ENCODE measurements at places on chromosomes 7 and 10. TPM values are rescaled to one million over a fixed set of nuclear protein-coding genes. Genes with fewer than 3 reads are reported as not detected.

The PCBD1 gene
- 48.7 TPM for total RNA-seq

The HOXA4 gene
- total RNA-seq: 9.5 TPM

The FRAT1 gene
- 4.2 TPM for total RNA-seq

- no peak for DNase-seq
Observed at GRCh38 chr10:70803775-70804420, 11.8 kb upstream of the SGPL1 start.

DNA sequence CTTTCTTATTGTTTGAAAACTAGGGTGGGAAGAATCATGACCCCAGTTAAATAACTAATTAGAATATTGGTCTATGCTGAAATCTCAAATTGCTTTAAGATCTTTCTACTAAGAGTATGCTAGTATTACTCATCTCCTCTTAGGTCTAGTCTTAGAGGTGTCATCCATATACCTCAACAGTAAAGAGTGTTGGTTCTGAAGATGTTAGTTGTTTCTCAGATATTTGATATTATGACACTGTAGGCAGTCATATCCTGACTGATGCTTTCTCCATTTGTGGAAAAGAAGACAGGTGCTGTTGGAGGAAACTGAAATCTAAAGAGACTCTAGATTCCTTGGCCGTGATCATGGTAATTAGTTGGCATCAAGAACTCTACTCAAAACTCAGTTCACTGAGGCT, 21.2 kb downstream of the BPGM start:
- no peak for DNase-seq

GRCh38 chr7:116097365-116098009, 66.9 kb upstream of the TFEC start:
- no peak for DNase-seq

- no peak for DNase-seq
Observed at GRCh38 chr7:121285066-121285667, 43.6 kb upstream of the WNT16 start.

DNA sequence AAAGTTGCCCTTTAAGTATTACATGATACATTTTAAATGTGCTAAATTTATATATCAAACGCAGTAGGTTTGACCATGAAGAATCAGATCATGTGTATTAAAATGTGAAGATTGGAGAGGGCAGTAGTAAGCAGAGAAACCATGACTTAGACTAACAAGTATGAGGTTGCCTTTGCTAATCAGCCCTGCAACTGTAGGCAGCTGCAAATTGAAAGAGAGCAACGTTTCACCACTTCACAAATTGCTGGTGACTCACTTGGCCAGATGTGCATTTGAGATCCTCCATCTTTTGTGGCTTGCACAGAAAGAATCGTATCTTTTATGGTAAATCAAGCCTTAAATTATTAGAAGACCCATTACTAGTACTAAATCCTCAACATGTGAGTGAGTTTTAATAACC, 10.1 kb upstream of the SEMA3A start:
- no peak for DNase-seq

GRCh38 chr7:152451356-152451755, 15.6 kb upstream of the KMT2C start:
- no peak for DNase-seq

GRCh38 chr7:38452681-38453108, 178.5 kb downstream of the AMPH start:
- DNase-seq: no peak

- no peak for DNase-seq
Observed at GRCh38 chr7:105454095-105454747, 65.5 kb upstream of the SRPK2 start.

DNA sequence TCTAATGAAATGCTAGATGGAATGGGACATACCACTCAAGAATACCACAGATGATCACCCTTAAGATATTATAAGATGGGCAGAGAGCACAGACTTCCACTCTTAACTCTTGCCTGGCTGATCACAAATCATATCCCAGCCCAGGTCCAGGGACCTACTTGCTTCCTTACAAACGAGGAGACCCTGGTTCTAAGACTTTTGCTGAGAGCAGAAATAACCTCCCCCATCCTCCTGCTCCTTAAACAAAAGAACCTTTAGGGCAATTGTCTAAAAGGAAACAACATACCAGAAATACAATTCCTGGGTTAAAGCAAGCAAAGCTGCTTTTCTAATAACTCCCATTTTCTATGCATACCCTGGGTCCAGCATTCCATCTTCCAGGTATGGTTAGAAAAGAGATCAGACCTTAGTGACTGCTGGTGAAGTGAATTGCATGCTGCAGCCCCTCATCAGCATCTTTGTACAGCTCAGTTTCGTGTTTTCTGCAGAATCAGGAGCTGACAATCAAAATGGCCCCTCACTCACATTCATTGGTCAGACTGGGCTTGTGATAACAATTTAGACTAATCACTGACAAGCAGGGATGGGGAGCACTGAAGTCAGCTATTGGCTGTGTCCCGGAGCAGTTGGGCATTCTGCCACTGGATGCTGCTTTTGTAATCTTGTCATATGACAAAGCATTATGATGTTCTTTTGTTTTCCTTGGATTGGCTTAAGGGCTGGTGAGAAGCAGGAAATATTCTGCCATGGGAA, 14.6 kb downstream of the IFIT3 start:
- peak; percentile 92 for DNase-seq

DNA sequence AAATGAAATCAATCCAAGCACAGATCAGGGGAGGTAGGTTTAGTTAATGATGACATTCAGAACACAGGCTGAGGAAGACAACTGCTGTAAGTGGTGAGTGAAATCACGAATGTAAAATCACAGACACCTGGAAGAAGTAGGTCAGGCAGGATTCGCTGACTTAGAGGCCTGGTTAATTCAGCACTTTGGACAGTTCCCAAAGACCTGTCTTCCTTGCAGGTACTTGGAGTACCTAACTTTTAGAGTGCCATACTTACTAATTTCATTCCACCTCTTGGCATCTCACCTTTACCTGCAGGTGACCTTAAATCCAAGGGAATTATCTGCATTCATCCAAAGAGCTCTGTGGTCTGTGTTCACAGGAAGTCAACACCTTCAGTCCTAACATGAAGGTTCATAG, 822.3 kb downstream of the PHTF2 start:
- no peak for DNase-seq

DNA sequence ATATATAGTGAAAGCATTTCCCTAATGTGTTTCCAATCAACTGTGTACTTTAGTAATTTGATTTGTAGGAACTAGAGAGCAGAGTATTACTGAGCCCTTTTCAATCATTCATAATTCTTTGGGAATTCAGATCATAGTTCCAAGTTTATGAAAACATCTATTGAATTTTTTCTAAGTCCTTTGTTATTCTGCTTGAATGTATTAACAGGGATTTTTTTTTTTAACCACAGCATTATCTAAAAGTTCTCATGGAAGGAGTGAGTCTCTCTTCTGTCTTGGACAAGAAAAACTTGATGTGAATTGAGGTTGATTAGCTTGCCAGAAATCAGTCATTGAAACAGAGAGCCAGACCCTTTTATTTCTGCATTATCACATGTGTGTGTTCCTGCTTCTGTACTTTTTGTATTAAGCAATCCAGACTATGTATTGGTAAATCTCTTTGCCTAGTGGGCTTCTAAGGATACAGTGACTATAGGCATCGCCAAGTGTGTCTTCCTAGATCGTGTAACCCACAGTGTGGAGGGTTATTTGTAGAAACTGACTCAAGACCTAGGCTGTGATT, 59.9 kb downstream of the BMPER start:
- DNase-seq: no peak

Measured in posterior vena cava (tissue), 2 donors.